Right ventricle myocardium inferior (tissue), 1 donor: ENCODE measurements at places on chromosomes 12 and 14.
A peak's percentile ranks its signal among the peaks of the same experiment; 100 is the strongest.

DNA sequence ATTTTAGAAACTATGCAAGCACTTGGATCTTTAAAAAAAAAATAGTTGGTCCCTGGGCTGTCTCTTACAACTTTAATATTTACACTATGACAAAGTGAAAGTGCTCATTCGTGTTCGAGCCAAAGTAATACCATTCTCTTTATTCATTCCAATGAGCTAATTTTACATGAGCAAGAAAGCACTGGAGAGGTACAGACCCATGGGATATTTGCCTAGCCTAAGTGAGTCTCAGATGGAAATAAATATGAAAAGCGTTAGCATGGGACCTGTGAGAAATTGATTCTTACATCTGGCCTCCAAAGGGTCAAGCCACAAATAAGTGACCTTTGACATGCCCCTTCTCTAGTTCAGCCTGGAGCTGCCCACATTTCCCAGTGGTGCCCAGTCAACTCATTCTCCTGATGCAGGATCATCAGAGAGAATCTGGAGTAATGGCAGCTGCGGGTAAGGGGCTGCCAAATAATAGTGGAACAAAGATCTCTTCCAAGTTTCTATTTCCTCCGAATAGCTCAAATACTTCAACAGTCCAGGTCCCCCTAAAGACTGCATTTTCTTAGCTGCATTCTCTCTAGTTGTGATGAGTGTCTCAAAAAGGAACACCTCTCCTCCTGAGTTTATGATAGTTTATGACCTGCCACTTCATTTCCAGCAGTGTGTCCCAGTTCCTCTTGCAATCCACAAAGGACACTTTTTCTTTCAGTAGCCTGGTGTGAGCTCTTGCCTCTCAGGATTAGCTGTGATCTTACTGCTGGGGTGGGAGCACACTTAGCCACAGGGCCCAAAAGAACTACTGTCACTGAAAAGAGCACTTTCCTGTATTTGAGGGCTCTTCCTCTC is 208.2 kb downstream of the DAD1 start:
- DNase-seq = no peak

GRCh38 chr12:10741845-10742244 is 18.7 kb upstream of the YBX3 start:
- no peak for DNase-seq

GRCh38 chr12:50149311-50149710 is 17.9 kb downstream of the CERS5 start:
- no peak for DNase-seq

DNA sequence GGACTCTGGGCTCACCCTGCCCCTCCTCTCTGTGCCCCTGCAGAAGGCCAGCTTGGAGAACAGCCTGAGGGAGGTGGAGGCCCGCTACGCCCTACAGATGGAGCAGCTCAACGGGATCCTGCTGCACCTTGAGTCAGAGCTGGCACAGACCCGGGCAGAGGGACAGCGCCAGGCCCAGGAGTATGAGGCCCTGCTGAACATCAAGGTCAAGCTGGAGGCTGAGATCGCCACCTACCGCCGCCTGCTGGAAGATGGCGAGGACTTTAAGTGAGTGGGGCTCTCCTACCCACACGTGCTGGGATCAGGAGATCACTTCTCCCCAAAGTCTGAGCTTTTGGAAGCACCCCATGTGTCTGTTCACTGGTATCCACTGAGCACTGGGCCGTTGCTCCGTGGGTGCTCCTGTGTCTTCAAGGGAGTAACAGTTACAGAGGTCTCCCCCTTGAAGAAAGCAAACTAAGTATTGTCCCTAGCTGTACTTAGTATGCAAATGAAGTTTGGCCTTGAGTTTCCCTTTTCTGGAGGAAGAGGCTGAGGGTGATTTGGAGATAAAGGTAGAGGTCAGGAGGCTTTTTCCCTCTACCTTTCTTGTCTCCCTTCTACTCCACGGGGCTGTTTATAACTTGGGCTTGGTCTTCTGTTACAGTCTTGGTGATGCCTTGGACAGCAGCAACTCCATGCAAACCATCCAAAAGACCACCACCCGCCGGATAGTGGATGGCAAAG is 3.3 kb downstream of the KRT18 start:
- DNase-seq = no peak

- DNase-seq = no peak
Observed at GRCh38 chr14:59869381-59870255, 958 bp downstream of the RTN1 start.

DNA sequence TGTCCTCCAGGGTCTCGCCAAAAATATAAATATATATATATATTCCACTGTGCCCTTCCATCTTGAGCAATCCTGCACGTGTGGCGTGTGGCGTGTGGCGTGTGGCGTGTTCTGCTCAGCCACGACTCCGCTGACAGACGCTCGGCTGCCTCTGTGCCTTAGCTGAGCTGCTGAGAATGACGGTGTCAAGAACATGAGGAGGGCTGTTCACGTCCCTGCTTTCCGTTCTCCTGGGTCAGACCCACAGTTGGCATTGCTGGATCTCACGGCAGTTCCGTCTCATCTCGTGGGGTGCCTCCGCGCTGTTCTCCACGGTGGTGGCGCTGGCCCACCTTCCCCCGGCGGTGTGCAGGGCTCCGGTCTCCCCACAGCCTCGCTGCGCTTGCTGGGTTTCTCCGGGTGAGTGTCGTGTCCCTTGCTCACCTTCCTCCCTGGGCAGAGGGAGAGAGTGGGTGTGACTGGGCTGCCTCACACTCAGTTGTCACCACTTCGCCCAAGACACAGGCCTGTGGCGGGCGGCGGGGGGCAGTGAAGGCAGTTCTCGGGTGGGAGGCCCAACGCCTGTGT is 9.4 kb downstream of the GPR132 start:
- no peak for DNase-seq

DNA sequence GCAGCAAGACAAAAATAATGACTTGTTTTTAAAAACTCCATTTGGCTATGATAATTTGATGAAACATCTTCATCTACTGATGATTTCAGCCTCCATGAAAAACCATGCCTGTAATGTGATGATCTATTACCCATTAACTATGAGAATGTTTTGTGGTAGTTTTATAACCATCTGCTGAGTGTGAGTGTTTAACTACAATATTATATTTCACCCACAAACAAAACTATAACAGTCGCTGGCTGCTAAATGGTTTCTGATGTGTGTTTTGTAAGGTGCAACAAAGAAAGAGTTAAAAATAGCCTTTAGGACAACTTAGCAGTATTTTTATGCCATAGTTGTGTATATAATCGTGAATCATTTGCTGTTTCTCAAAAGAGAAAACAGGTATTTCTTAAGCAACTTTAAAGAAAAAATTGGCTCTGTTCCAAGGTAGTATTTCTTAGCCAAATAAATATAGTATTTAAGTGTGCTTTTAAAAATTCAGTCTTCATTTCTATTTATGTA is 4.9 kb downstream of the PTHLH start:
- DNase-seq = no peak

- DNase-seq = peak; percentile 72
Observed at GRCh38 chr12:12562016-12562483, 613 bp downstream of the DUSP16 start.

DNA sequence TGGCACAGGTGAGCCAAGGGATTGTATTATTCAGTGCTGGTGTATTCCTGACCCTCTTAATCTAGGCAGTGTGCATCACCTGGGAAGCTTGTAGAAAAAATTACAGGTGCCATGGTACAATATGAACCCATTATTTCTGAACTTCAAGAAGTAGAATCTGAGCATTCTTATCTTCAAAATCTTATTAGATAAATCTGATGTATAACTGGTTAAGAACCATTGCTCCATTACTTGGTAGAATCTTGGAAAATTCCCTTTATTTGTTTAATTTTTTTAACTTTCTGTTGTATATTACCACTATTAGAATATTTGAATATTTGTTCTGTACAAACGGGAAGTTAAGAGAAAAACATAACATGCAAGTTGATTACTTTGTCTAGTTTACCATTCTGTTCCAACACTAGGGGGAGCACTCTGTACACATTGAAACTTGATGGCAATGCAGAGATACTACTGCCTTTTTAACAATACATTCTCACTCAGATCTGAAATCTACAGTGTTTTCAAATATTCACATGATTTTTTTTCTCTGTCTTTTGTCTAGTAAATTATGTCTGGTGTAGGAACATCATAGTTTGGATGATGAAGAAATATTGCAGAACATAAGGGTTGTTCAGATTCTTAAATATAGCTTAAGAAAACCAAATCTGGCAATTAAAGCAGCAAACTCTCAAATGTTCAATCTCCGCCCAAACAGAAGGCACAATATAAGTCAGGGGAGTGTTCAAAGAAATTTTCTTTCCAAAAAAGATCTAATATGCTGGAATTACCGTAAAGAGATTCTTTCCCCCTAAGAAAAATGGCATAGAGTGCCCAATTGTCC is 196.6 kb downstream of the PCNX1 start:
- no peak for DNase-seq

- DNase-seq = no peak
Observed at GRCh38 chr14:45270031-45270430, 17.0 kb upstream of the MIS18BP1 start.

- no peak for DNase-seq
Observed at GRCh38 chr14:25041898-25042297, 8.0 kb downstream of the STXBP6 start.

- no peak for DNase-seq
Observed at GRCh38 chr12:29291226-29291625, 89.7 kb downstream of the ERGIC2 start.

- DNase-seq = no peak
Observed at GRCh38 chr12:3672113-3672509, 80.8 kb downstream of the CRACR2A start.

DNA sequence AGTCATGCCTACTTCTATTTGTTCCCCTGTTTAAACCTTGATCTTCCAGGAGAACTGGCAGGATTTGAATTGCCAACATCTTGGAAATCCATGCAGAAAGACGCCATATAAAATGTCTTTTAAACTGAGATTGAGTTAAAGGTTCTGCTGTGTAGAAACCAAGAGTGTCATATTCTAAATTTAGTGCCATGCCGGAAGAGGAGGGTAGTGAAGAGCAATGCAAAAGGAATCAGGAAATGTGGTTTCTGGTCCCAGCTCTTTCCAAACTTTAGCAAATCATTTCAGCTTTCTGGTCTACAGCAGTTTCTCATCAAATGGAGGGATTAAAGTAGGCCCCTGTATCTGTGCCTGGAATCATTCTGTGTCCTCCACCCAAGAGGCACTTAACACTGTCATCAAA is 85.7 kb downstream of the BTG1 start:
- DNase-seq = no peak

DNA sequence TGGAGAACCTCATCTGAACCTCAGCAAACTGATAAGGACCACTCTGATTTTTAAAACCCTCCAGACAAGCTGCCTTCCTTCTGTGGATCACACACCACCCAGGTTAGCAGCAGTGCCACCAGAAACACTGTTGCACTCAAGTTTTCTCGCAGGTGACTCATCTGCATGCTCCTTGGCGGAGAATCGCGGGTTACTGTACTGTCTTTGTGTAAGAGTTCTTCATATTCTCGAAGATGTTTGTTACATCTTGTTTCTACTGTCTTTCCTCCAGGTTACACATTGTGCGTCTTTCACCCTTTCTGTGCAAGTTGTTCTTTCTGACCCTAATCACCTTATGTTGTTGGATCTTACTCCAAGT is 331.2 kb downstream of the CACNA1C start:
- no peak for DNase-seq

GRCh38 chr12:122051231-122051876 is 27.2 kb upstream of the MLXIP start:
- no peak for DNase-seq

GRCh38 chr12:91786499-91787272 is 359.0 kb downstream of the BTG1 start:
- no peak for DNase-seq

DNA sequence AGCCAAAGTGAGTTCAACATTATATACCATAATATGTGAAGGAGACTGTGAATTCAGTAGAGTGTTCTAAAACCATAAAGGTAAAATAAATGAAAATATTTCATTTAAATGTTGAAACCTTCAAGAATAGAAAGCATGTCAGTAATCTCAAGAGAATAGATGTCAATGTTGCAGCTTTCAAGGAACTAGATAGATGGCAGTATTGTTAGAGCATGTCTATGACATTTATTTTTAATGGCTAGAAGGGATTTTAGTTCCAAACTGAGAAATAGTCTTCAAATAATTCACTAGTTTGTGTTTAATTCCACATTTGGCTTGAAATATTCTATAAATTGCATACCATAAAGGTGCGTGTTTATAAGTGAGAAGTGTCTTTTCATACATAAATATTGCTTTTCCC is 326.5 kb downstream of the FLRT2 start:
- DNase-seq = no peak
